ENCODE measurements at places on chromosomes 3 and 15. TPM values are rescaled to one million over a fixed set of nuclear protein-coding genes. Genes with fewer than 3 reads are reported as not detected.

- DNase-seq = no peak
These were observed 44.0 kb upstream of the SMAD6 start for GRCh38 chr15:66658044-66658443.

DNA sequence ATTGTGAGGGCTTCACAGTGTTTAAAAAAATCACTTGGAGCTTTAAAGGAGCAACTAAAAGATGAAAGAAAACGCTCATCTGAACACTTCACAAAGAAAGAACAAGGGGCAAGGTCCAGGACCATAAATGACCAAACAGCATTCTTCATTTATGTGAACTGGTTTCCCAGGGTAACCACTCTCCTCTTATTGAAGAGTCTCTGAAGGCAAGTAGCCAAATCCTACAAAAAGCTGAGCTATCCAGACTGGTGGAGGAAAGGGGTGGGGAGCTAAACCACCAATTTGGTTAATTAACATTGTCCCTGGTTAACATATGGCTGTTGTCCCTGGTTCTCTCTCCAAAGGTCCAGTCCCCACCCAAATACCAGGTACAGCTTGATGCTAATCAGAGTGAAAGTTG lies 58.1 kb downstream of the OSBPL10 start:
- no peak for DNase-seq

DNA sequence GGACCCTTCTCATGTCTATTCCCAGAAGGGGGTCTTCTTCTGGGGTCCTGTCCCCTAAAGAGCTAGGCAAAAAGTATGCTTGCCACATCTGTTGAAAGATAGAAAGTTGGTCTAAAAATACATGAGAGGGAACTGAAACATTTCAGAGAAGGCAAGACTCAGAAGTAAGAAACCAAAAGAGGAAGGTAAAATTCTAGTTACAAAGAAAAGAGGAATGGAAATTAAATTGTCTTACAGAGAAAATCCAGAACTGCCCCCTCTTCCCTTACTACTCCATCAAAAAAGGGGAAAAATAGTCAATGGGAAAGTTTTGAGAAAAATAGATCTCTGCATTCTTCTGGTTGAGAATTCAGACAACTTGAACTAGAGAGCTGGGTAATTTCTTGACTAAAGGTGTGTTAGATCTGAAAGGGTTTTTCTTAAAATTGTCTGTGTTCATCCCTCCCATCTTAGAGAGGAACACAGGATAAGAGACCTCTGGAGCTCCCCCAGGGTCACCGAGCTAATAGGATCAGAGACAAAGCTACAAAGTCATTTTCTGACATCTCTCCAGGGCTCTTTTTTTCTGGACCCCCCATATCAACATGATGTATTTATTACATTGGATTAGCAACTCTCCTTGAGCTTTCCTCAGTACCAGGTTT lies 32.3 kb upstream of the CCR2 start:
- no peak for DNase-seq

DNA sequence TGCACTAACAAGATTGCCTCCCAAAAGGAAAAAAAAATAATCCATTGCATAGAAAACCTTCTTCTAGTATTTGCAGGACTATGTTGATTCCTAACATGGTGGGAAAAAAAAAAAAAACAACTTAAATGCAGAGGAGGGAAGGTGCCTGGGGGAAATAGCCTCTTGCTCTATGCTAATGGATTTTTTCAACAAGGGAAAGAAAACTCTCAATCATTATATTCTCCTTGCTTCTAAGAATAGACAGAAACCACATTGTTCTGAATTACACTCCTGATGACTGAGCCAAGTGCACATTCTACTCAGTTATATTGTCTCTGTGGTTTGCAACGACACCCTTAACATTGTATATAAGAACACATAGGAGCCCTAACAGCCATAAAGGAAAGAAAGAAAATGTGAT lies 760.2 kb downstream of the NAALADL2 start:
- DNase-seq = no peak

The CFAP20DC gene
- polyA plus RNA-seq = 4.8 TPM

The SPG21 gene
- 105 TPM for polyA plus RNA-seq

The EXD1 gene
- not detected for polyA plus RNA-seq

The UROC1 gene
- 0.06 TPM for polyA plus RNA-seq

All from renal pelvis (tissue), 12 donors.